Activated CD4-positive, alpha-beta T cell treated with anti-CD3 and anti-CD28 coated beads for 36 hours (primary cell): ENCODE measurements at places on chromosomes 2 and 18. TPM values are rescaled to one million over a fixed set of nuclear protein-coding genes. Genes with fewer than 3 reads are reported as not detected.

Gene KHK
- 12.7 TPM for total RNA-seq

Gene OSBPL6
- total RNA-seq = 3.3 TPM

Gene MTERF4
- 34.4 TPM for total RNA-seq

Gene SERPINB4
- not detected for total RNA-seq

Gene SPP2
- total RNA-seq = not detected

Gene ERFE
- total RNA-seq = 0.39 TPM
